Effector CD4-positive, alpha-beta T cell (primary cell): ENCODE measurements at places on chromosomes 3 and 15.

DNA sequence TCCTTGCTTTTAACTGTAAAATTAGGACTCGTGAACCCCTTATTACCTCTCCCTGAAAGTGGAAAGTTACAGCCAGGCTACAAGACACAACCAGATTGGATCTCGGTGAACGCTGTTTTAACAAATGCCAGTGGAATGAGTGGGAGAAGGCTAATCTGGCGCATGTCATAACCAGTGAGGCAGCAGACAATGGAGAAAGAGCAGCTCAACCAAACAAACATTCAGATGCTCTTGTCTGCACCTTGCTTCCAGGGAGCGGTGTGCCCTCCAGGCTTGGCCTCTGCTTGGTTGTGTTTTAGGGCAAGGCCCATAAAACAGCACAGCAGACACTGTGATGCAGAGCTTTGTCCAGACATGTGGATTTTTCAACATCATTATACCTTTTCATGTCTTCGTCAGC is 45.9 kb upstream of the ATP1B3 start:
- no peak for DNase-seq

GRCh38 chr3:113157408-113158030 is 53.8 kb upstream of the BOC start:
- no peak for DNase-seq

DNA sequence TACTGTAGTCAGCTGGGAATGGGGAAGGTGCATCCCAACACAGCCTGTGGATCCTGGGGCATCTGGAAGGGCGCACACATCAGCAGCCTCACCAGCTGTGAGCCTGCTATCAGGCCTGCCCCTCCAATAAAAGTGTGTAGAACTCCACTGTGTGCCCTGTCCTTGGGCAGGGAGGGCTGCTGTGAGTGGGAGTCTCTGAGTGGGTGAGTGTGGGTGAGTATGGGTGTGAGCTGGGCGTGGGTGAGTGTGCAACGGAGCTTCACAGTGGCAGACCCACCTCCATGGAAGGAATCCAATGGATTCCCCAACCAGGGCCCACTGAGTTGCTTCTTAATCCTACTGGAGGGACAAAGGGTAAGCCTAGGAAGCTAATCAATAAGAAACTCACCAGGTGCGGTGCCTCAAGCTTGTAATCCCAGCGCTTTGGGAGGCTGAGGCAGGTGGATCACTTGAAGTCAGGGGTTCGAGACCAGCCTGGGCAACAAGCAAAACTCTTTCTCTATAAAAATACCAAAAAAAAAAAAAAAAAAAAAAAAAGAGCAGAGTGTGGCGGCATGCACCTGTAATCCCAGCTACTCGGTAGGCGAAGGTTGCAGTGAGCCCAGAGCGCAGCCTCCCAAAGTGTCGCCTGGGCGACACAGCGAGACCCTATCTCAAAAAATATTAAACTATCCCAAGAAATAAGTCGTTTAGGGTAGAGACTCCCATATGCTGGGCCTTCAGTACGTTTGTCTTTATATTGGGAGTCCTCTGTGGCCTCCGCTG is 555 bp upstream of the RCCD1 start:
- DNase-seq, result no peak

GRCh38 chr15:64694816-64695215 is 80.6 kb downstream of the RBPMS2 start:
- DNase-seq, result no peak

DNA sequence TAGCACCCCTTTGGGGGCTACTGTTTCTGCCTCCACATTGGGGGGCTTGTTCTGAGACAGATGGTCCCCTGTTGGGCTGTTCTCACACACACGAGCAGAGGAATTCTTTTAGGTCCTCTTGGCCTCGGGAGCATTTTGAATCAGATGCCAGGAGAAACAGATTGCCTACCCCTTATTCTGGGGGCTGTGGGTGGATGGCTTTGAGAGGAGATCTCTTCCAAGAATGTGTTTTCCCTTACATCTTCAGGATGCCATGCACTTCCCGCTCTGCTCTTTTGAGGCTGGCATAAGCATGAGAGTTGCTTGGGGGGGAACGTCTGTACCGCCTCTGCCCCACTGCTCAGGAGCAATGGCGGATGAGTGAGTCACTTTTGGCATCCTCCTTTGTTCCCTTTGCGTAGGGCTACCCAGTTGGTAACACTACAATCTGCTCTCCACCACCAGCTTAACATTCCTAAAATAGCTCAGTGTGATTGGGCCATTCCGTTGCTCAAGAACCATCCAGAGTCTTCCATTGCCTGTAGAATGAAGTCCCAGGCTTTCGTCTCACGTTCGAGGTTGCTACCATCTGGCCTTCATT is 154.4 kb downstream of the RPLP1 start:
- no peak for DNase-seq
